ENCODE measurements at places on chromosomes 6 and 20.

DNA sequence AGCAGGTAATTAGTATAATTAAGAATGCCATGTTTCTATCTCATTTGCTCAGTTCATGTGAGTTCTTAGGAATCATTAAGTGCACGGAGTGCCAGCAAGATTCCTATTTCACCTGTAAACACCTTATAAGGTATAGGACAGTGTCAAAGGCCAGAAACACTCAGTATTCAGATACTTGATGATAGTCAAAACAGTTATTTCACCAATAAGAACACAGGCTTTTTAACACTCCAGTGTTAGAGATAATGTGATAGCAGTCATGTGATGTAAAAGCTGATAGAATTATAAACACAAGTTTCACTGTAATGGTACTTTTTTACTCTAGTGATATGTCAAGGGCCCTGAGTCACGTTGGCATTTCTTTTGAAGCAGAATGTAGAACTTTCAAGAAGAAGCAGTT lies at the start of gene GPRC6A:
Gene GPRC6A, minus strand, starts transcription at position 101 of the 400 bp plus-strand sequence. Its CDS starts 70 bp downstream, at position 31.
- no peak for DNase-seq

- no peak for DNase-seq
Observed at GRCh38 chr6:138736640-138737039, 36.9 kb upstream of the CCDC28A start.

DNA sequence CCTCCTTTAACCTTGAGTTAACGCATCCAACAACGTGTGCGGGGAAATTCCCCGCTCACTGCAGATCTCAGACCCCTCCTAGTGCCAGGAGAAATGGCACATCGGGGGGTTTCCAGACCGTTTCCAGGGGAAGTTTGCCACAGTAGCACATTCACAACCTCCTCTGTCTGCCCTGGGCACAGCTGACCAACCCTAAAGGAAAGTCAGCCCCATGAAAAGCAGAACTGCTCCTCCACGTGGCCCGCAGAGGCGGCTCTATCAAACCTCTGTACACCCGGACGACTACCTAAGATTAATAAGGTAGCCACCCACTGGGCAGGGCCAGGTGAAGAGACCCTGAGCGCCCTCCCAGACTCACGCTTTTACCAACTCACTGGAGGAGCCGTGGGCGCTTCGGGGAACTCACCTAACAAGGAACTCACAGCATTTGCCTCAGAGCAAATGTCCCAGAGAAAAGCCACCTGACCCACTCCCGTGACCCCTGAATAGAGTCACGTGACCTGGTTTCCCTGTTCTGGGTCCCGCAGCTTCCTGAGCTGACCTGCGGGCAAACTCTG lies 93.1 kb downstream of the PRND start:
- no peak for DNase-seq

DNA sequence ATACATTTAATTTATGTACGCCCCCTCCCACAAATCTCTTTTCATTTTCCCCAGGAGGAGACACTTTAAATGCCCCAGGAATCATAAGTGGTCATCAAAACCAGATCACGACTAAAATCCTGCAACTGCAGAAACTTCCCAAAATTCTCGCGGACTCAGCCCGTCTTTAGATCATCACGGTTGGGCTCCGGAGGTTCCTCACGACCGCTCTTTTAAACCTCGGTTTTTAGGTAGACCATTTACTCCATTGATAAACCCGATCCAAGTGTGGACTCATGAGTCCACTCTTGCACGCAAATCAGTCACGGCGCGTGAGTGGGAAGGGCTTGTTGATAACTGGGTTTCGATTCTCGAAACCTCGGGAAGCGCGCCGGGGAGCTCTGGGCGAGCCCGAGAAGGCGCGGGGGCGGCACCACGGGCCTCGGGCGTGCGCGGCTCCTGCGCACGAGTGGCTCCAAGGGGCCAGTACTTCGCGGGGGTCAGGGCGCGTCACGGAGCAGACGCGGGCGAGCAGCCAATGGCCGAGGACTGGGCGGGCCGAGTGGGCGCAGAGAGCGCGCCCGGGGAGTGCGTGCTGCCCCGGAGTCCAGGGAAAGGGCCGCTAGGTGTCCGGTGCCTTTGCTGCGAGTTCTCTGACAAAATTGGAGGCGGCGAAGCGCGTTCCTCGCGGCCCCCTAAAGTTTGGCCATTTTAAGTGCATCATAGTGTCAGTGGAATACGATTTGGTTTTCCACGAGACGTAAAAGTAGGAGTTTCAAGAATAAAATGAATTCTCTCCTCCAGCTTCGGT lies 635 bp upstream of the TENT5A start:
- peak; percentile 86 for DNase-seq

GRCh38 chr6:142361779-142362750 lies 60.3 kb downstream of the ADGRG6 start:
- DNase-seq = no peak

- DNase-seq = no peak
Observed at GRCh38 chr6:109327491-109327890, 54.8 kb downstream of the CD164 start.

GRCh38 chr6:107653183-107653580 lies 163.3 kb downstream of the SOBP start:
- DNase-seq = no peak

GRCh38 chr6:137746264-137746663 lies 120.8 kb upstream of the TNFAIP3 start:
- no peak for DNase-seq

DNA sequence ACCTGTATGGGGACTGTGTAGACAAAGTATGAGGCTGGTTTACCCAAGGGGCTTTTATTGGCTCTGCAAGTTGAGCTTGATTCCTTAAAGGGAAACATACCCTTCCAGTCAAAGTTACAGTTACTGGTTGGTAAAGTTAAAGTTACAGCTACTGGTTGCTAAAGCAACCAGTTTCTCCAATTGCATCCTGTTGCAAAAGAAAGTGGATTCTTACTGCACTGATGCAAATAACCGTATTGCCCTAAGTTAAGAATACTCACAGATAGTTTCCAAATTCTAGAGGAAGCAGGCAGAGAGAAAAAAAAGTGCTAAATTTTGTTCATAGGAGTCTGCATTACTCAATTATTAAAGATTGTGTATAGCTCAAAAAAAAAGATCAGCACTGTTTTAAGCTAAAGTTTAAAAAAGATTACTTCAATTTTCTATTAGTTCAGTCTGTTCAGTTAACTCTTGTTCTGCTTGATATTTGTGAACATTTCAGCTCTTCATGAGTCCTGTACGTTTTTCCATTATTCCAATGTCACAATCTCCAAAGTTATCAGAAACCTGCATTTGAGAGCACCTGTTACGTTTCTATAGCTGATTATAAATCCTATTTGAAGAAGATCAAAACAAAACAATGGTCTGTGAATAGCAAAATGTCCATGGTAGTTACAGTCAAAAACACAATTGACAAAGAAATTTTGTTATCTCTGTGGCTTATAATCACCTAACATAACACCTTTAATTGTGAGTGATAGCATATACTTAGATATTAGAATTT lies 8.6 kb upstream of the IL22RA2 start:
- no peak for DNase-seq

DNA sequence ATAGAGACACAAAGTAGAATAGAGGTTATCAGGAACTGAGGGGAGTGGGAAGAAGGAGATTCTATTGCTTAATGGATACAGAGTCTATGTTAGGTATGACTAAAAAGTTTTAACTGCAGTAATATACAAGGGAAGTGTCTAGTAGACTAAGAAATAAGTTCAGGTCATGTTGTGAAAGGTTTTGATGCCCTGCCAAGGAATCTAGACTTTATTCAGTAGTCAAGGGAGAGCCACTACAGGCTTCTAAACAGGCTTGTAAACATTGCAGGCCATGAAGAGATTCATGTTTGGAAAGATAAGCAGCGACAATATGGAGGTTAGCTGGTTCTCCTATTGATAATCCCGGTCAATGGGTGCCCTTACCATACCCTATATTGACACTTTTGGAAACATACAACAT lies 352.8 kb upstream of the SOX4 start:
- DNase-seq = no peak

DNA sequence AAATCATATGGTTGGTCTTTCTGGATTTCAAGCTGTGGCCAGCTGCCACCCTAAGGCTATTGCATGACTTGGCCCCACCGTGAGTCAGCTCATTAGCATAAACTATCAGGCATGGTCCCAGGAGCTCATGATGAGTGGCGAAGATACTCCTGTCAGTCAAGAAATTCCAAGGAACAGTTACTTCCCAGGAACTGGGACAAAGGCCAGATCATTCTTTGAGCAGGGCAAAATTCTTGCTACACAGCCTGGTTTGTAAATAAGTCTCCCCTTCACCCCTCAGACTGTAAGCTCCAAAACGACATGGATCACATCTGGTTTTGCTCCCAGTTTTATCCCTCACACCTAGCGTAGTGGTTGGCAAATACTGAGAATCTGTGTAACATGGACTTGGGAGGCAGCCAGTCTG lies 33.0 kb upstream of the KIAA1586 start:
- no peak for DNase-seq

DNA sequence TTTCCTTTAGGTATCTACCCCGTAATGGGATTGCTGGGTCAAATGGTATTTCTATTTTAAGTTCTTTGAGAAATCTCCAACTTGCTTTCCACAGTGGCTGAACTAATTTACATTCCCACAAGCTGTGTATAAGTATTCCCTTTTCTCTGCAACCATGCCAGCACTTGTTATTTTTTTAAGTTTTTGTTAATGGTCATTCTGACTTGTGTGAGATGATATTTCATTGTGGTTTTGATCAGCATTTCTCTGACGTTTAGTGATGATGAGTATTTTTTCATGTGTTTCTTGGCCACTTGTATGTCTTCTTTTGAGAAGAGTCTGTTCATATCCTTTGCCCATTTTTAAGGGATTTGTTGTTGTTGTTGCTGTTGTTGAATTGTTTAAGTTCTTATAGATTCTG lies 871.1 kb downstream of the KIF16B start:
- DNase-seq = no peak

DNA sequence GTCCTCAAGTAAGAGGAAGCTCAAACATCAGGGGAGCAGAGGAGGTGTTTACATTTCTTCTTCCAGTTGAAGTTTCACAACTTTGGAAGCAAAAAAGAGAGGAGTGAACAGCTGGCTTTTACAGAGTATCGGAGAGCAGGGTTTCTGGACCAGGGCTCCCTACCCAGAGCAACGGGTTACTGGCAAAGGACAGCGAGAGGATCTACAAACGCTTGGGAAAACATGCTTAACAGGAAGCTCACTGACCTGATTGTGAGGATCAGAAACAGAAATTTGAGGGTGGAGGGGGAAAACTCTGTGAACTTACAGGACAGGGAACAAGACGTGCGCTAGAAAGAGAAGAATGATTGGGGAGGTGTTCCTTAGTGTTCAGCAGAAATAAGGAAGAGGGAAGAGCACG lies 85.7 kb upstream of the TAB2 start:
- peak; percentile 66 for DNase-seq

DNA sequence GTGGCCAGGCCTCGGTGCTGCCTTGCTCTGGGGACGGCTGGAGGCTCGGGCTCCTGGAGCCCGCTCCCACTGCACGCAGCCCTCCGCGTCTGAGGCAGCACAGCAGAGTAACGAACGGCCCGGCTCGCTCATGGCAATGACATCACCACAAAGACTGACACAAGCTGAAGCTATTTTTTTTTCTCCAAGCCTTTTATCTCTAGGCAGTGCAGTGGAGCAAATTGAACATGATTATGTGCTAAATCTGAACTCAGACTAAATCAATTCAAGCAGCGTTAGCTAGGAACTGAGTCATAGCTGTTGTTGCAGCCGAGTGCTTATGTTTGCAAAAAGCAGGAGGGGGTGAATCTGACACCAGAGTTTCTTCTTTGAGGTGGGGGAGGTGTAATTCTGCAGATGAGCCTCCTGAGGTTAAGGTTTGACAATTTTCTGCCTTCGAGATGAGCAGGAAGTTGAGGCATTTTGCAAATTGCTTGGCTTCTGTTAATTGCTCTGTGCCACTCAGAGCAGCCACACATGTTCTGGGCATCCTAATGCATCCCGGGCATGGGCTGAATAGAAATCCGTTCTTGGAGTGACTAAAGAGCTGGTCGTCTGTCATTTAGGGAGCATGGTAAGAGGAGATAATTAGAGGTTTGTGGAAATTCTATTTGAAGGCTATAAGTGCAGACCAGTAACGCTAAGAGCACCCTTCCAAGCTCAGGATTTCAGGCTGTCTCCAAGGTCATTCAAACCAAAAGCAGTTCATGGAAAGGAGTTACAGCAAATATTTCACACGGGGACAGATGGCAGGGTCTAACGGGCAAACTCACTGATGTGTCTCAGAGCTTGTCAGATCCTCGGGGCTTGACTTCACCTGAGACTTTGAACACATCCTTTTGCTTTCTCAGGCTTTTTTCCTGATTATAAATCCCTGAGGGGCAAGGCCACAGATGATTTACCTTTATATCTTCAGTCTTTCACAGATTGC lies 155.1 kb upstream of the ENPP5 start:
- DNase-seq = peak; percentile 88

DNA sequence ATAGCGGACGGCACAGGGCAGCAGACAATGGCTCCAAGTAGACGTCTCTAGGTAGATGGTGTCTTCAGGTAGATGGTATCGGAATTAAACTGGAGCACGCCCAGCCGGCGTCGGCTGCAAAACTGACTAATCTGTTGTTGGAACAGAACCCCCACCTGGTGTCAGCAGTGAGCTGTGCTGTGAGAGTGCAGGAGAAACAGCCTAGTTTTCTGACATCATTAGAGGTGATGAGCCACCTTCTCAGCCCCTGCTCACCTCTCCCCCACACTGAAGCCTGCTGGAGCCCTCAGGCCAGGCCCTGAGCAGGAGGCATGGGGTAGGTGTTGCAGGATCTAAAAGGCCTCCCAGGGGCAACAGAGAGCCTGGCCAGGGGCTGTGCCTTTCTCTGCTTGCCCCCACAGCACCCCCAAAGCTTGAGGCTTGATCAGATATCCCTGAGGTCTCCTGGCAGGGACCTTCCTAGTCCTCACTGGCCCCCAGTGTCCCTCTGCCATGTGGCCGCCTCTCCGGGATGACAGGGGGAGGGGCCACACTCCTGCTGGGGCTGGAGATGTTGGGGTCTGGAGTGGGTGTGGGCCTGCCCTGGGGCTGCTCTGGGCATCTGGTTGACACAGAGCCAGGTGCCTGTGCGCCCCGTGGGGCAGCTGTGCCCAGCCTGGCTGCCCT lies 6.9 kb upstream of the HELZ2 start:
- peak; percentile 49 for DNase-seq

- DNase-seq = no peak
Observed at GRCh38 chr20:26169506-26169905, 472.9 kb upstream of the ZNF337 start.

DNA sequence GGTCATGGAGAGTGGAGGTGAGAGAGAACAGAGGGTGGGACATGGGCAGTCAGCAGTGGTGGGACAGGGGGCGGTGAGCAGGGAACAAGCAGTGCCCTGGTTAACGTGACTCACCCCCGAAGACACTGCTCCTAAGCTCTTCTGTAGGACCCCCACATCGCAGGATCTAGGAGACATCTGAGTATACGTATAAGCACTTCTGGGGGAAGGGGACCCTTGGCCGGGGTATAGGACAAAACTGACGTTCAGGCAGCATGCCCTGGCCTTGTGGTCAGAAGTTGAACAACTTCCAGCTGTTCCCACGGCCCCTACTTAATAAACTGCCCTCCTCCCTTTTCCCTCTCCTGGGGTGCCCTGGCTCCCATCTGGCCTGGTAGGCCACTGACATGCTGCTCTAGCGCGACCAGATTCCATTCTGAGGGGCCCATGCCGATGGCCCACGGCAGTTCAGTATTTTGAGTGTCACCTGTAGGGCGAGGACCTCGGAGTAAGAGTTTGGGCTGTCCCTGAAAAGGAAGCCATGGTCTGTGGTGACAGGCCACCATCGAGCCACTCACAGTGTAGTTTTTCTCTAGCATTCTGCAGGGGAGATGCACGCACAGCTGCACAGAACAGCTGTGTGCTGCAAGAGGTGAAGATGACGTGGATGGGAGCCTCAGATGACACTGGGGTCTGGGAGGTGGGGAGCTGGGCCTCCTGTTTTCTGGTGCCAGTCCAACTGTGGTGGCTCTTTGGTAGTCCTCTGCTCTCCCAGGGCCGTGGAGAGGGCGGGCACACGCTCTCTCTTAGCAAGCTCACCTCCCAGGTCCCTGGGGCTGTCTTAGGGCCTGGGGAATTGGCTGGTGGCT lies 38.4 kb downstream of the PPP1R3G start:
- DNase-seq = no peak
